ENCODE measurements at places on chromosomes 3 and 15.
A peak's percentile ranks its signal among the peaks of the same experiment; 100 is the strongest.

- no peak for DNase-seq
Measured at GRCh38 chr3:5390221-5390620, 202.7 kb downstream of the EDEM1 start.

DNA sequence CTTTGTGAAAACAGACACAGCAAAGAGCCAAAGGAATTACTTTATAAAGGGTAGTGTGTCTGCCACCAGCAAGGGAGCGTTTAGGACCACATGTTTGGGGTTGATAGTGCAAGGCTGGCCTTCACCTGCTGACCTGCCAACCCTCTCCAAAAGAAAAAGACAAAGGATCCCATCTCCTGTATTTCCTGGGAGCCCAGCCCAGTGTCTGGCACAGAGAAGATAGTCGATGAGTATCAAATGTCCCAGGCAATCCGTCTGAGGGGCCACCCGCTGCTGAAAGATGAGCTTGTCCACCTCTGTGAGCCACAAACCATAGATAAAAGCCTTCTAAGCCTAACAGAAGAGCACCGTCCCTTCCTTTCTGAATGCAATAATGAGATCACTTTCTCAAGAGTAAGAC, 154.8 kb upstream of the CTNNB1 start:
- no peak for DNase-seq

- no peak for DNase-seq
Measured at GRCh38 chr15:91135201-91136130, 35.4 kb downstream of the SV2B start.

GRCh38 chr15:98321896-98322295, 326.4 kb upstream of the IGF1R start:
- no peak for DNase-seq

- no peak for DNase-seq
Measured at GRCh38 chr15:86892774-86893449, 813.2 kb downstream of the AGBL1 start.

DNA sequence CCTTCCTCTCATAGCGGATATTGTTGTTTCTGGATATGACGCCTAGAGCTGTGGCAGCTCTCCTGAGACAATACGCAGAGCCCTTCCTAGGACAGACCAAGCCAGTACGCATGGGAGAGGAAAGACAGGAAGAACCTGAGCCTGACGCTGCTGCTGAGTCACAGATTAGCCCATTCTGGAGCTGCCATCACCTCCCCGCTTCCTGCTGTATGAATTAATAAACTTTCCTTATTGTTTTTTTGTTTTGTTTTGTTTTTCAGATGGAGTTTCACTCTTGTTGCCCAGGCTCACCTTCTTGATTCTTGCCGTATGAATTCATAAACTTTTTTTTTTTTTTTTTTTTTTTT, 67.0 kb downstream of the PPCDC start:
- peak; percentile 79 for DNase-seq

GRCh38 chr15:60572541-60573421, 93.8 kb upstream of the ICE2 start:
- DNase-seq: no peak

- DNase-seq: no peak
Measured at GRCh38 chr3:38120693-38121450, 16.1 kb downstream of the ACAA1 start.

DNA sequence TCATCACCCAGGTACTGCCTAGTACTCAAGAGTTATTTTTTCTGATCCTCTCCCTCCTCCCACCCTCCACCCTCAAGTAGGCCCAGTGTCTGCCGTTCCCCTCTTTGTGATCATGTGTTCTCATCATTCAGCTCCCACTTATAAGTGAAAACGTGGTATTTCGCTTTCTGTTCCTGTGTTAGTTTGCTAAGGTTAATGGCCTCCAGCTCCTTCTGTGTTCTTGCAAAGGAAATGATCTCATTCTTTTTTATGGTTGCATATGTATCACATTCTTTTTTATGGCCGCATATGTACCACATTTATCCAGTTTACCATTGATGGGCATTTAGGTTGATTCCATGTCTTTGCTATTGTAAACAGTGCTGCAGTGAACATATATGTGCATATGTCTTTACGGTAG, 8.2 kb upstream of the GANC start:
- DNase-seq: no peak

DNA sequence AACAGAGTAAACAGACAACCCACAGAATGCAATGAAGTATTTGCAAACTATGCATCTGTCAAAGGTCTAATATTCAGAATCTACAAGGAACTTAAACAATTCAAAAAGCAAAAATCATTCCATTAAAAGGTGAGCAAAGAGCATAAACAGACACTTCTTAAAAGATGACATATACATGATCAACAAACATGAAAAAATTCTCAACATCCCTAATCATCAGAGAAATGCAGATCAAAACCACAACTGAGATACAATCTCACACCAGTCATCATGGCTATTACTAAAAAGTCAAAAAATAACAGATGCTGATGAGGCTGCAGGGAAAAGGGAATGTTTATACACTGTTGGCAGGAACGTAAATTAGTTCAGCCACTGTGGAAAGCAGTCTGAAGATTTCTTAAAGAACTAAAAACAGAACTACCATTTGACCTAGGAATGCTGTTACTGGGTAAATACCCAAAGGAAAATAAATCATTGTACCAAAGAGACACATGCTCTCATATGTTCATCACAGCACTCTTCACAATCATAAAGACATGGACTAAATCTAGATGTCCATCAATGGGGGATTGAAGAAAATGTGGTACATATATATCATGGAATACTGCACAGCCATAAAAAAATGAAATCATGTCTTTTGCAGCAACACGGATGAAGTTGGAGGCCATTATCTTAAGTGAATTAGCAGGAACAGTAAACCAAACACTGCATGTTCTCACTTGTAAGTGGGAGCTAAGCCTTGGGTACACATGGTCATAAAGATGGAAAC, 393.3 kb upstream of the CBLB start:
- no peak for DNase-seq

- no peak for DNase-seq
Measured at GRCh38 chr15:90465140-90465929, 64.4 kb upstream of the CRTC3 start.

DNA sequence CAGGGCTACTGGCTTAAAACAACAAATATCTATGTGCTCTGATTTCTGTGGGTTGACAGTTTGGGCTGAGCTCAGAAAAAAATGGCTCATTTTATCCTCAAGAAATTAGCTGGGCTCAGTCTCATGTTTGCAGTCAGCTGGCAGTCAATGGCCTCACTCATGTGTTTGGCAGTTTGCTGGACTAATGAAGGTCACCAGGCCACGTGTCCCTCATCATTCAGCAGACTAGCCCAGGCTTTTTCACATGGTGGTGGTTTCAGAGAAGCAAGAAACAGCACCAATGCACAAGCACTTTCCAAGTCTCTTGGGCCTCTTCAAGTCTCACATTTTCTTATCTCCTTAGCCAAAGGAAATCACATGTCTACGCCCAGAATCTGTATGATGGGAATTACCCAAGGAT, 478.3 kb upstream of the PPP2R3A start:
- no peak for DNase-seq

DNA sequence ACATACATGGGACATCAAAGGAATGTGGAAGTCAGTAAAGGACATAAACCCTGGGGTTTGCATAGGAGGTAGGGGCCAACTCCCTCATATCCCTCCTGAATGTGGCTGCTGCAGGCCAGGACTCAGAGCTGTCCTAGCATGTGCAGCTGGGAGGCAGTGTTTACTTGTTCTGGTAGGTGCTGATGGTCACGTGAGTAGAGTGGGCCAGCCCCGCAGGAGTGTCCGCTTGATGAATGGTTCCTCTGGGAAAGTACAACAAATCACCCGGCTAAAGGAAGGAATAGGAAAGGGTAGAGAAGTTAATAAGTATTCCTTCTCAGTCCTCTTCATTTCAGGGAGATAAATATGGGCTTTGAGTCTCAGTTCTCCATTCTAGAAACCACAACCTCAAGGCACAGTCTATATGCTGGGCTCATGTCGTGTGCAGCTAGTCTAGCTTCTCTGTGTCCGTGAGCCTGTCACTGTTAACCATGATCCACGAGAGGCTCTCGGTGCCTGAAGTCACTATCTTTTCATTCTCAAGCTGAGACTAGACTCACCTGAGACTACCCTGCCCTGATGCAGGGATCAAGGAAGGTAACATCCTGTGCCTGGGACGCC, 17.9 kb downstream of the RIOX2 start:
- no peak for DNase-seq

DNA sequence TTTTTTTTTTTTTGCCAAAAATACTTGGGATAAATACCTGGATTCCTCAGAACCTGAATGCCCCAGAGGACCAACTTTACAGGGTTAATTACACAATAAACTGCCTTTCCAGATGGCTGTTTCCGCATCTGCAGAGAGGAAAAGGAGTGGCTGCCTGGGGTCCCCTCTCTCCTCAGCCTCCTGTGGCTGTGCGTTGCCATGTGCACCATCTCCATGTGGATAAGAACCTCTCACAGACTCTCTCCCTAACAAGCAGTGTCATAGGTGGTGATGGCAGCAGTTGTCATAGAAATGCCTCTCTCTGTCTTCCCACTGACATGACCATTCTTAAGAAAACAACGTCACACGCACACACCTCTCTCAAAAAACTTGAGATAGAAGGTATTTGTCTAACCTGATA, 179.4 kb downstream of the RPLP1 start:
- DNase-seq: no peak

DNA sequence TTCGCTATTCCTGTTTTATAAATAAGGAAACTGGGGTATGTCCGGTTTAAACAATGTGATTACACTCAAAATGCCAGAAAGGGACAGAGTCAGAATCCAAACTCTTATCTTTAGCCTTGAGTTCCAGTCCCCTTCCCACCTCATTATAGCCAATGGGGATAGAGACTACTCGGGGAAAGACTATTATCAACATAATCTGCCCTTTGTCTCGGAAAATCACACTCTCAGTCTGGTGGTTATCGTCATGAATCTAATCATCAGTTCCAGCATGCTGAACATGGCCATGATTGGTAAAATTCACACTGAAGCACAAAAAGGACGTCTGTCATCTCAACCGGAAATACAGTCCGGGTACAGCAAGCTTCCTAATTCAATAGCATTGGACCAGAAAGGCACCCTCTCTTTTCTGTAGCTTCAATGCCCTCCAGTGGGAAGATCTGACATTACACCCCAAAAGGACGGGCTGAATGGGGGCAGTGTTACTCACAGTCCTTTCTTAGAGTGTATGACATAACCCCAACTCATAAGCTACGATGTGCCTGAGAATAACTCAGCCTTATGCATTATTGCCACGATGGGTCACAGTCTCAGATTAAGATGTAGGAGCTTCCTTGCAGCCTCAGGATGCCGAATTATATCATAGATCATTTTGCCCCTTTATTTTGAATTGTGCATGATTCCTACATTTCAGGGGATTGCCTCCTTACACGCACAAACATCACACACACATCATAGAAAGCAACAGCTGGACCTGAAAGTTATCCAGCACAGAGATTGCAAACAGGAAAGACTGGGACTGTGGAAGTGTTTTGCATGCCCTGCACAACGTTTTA, 390.4 kb upstream of the LMCD1 start:
- peak; percentile 61 for DNase-seq

GRCh38 chr3:56205406-56205805, 262.9 kb downstream of the ERC2 start:
- no peak for DNase-seq

DNA sequence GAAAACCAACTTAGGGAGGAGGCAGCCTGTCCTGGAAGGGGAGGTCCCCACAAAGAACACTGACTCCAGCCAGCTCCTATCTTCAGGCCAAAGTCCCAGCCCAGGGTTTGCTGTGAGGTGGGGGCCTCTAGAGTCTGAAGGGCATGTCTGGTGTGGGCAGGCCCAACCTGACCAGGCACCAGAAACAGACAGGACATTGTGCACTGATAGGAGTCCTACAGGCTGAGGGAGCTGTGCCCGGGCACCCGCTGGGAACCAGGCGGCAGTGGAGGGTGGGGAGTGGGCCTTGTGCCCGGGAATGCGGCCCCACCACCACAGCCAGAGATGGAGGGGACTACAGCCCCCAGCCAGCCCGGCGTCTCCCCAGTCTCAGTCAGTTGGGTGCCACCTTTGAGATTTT, 161.4 kb downstream of the WNT7A start:
- peak; percentile 0 for DNase-seq

- DNase-seq: no peak
Measured at GRCh38 chr15:75143738-75144334, 57.8 kb upstream of the C15orf39 start.
